Stimulated activated CD4-positive, alpha-beta T cell treated with anti-CD3 and anti-CD28 coated beads, Interleukin-1b, Interleukin-23, amount 100 ng/mL, for 1 hour (primary cell): ENCODE measurements at places on chromosomes 4 and X.

GRCh38 chrX:41116948-41117347 lies 31.7 kb downstream of the USP9X start:
- DNase-seq, result no peak

DNA sequence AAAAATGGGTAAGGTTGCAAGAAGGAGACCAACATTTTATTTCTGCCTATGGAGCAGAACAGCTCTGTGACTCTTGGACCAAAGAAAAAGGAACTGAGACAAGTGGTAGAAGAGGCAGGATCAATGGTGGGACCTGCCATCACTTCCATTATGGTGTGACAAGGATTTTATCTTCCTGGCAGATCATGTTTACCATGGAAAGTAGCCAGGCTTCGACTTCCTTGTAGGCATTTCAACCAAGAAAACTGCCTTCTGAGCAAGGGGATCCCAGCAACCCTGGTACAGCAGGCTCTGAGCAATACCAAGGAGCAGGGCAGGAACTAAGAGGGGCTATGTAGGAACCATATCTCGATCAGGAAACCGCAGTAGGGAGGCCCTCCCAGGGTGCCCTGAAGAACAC lies 317.4 kb downstream of the IQCM start:
- DNase-seq, result no peak

- no peak for DNase-seq
These were observed 12.1 kb downstream of the LAMP2 start for GRCh38 chrX:120456973-120457372.

DNA sequence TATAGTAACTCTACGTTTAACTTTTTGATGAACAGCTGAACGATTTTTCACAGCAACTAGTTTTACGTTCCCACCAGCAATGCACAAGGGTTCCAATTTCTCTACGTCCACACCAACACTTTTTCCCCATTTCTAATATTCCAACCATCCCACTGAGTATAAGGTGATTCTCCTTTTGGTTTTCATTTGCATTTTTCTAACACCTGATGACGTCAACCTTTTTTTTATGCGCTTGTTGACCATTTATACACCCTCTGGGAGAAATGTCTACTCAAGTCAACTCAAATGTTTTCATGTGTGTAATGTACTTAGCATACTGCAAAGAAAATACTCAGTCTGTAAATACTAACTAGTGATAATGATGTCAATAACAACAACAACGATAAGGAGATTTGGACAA lies 177.2 kb upstream of the TENM3 start:
- DNase-seq, result no peak

- DNase-seq, result no peak
These were observed 321.9 kb upstream of the EMCN start for GRCh38 chr4:100839712-100840111.

GRCh38 chr4:83369831-83370639 lies 35.4 kb upstream of the HPSE start:
- DNase-seq, result no peak

- no peak for DNase-seq
These were observed 1573.6 kb downstream of the TECRL start for GRCh38 chr4:62835631-62836030.

DNA sequence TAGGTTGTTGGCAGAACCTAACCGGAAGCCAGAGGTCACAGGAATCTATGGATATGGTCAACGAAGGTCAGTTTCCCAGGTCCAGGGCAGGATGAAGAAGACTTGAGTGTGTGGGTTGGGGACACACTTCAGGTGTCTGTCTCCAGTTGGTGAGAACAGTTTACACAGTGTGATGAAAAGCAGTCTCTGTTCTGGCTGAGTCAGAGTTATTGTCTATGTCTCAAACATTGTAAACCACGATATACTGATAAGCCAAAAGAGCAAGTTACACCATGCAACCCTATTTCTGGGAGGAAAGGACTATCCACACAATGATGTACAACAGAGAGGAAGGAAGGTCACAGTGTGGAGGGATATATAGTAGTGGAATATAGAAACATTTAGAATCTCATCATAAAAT lies 187.1 kb upstream of the C1QTNF7 start:
- no peak for DNase-seq

DNA sequence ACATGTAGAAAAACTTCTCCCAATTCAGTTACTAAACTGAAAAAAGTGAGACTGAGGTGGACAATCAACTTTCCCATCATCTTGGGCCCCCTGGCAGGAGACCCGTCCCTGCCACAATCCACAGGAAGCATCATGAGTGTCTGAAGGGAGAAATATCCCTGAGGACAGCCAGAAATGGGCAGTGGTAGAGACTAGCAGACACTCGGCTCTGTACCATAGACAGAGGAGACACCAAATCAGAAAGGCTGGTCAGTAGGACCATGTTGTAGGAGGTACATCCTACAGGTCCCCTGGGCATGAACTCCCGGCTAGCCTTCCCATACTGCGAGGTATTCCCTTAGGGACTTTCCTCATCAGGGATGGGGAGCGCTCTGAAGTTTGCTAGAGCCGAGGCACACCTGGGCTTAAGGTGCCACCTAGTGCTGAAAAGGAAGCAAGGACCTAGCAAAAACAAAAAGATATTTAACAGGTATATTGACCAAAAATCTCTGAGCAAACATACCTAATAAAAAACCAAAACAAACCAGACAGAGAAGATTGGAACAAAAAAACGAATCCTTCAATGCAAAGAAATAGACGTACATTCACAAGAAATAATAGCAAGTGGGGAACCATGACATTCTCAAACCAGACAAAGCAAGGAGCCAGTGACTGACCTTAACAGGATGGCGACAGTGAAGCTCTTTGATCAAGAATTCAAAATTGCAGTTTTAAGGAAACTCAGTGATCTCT lies 55.6 kb downstream of the HAUS3 start:
- DNase-seq, result no peak

DNA sequence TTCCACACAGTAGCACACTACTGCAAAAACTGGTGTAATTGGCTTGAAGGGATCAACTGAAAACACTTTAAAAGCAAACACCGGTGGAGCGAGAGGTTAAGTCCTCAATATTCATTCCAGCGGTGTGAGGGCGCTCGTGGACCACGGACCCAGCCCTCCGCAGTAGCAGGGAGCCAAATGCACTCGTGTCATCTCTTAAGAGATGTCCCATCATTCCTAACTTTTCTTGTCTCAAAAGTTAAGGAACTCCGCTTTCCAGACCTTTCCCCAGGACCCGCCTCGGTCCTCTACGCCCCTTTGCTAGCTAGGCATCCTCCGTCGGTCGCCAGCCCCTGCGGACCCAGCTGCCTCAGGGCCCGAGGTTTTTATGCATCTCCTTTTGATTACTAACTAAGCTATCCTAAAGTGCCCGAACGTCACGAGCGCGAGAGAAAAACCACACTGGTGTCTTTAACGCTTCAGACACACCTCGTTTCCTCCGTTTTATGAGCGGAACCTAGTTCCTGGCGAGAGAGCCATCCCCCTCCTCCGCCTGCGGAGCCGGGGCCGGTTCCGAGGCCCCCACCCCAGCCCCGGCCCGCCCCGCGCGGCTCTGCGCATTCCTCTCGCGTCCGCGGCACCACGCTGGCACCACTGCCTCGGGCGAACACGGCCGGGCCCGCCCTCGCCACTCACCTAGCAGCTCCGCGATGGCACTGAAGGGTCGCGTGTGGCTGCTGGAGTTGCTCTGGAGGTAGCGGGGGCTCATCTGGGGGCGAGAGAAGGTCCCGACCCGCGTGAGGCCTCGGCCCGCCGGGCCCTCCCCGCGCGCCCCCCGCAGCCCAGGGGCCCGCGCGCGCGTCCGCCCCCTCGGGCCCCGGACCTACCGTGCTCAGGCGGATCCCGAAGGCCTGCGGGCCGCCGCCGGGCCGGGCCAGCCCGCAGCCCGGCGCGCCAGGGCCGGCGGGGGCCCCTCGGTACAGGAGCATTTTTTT lies 723 bp downstream of the MORC4 start:
- DNase-seq, result no peak

DNA sequence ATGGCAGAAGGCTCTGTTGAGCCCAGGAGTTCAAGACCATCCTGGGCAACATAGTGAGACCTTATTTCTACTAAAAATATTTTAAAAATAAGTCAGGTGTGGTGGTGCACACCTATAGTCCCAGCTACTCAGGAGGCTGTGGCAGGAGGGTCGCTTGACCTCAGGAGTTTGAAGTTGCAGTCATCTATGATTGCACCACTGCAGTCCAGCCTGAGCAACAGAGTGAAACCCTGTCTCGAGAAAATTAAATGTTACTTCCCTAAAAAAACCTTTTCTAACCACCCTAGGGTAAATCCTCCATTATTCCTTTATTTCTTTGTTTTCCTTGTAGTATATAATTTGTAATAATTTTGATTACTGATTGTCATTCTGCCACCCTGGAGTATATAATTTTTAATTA lies 7.9 kb downstream of the FAM200B start:
- no peak for DNase-seq

- no peak for DNase-seq
These were observed 12.8 kb downstream of the CYP4V2 start for GRCh38 chr4:186204103-186204559.

- DNase-seq, result no peak
These were observed 10.2 kb upstream of the CXCL13 start for GRCh38 chr4:77595364-77595973.

- DNase-seq, result no peak
These were observed 115.0 kb downstream of the SHROOM4 start for GRCh38 chrX:50698944-50699343.

GRCh38 chrX:111877681-111878080 lies 1.7 kb downstream of the TRPC5OS start:
- DNase-seq, result no peak

- no peak for DNase-seq
These were observed 2.3 kb downstream of the SNCA start for GRCh38 chr4:89834486-89835209.

DNA sequence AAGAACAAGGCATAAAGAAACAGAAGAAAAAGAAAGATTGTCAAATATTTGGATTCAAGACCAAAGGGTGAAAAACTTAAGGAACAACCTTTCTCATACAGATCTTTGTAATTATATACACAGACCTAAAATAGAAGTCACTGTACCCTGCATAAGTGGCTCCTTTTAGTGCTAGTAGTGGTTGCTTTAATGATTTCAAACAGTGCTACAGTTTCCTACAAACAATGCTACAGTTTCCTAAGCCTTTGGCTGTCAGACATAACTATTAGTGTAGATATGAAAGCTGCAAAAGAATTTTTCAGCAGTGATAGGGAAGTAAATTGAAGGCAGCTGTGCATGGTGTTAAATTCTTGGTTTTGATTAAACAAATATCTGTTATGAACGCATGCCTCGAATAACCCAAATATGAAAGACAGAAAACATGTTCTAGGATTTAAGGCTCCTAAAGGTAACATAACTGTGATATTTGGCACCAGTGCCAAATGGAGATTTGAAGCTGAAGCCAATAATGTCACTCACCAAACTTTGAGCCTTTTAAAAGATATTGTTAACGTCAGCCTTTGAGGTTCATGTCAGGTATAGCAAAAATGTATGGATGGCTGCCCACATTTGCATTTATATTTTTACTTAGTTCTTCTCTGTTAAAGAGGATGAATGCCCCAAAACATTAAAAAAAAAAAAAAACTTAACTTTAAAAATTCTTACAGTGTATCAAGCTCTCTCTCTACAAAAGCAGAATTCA lies 36.6 kb downstream of the SMARCAD1 start:
- DNase-seq, result no peak

DNA sequence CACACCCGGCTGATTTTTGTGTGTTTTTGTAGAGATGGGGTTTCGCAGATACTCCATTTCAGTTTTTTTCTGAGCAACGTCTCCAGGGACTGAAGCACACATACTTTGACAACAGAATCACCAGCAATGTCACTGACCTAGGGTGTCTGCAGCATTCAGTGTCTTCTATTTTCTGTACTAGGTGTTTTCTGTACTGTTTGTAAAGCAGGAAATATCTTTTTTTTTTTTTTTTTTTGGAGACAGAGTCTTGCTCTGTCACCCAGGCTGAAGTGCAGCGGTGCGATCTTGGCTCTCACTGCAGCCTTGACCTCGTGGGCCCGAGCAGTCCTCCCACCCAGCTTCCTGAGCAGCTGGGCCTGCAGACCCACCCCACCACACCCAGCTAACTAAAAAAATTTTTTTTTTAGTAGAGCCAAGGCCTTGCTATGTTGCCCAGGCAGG lies 8.9 kb downstream of the ADD1 start:
- DNase-seq, result no peak

DNA sequence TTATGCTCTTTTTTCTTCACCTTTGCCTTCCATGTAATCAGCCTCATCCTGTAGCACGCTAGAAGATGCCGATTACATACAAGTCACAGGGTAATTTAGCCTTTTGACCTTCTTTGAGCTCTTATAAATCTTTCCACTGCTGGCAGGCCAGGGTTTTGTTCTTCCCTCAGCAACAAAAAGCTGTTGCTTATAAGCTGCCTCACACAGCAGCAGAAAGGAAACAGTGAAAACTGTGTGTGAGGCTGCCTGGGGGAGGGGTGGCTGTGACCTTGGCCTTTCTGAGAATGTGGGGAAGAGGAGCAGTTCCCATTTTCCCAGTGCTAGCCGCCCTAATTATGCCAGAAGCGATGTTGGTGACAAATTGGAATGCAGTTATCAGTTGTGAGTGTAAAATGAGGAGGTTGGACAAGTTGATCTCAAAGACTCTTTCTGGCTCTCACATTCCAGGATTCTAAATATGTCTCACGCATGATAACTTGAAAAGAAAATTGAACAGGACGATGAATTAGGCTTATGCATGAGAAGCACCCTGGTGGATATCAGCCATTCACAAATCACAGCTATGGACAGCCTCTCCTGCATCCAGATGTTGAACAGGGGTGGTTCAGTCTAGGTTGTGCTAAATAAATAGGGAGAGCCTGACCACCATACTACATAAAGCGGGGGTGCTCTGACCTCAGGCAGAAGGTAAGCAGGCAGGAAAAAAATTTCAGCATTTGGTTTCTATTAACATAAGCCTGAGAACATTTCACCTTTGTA lies 25.7 kb downstream of the SLITRK2 start:
- DNase-seq, result no peak

DNA sequence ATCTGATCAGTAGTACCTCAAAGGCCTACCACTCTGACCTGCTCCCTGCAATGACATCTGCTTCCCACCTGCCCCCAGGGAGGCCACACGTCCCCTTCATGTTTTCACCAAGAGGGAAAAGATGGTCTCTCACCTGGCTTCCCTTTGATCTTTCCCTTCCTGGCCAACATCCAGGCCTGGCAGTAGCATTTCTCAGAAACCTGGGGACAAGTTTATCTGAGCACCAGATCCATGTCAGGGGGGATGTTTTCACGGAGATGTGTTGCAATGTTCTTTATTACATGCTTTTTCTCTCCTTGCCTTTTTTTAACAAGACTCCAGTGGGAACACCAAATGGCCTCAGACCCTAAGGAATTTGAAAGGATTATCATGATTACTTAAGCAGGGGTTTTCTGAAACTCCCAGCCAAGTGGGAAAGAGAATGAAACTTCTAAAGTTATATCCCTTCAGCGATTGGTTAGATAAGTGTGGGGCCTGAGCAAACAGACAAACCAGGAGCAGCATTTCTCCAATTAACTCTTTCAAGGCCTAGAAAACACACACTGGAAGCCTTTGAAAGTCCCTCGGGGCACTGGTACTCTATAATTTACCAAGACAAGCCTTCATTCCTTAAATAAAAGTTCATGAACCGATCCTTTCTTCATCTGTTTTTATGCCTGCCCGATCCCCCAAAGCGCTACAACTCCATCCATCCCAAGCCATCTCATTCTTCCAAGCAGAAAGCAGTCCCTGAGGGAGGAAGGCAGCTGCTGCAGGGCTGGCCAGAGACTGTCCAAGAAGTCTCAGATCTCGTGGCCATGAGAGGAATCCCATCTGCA lies 94.1 kb downstream of the BCOR start:
- no peak for DNase-seq
